Activated CD4-positive, alpha-beta T cell treated with anti-CD3 and anti-CD28 coated beads, Interleukin-2, amount 10 ng/mL, durations not matched to agents 24 days and 14 days (primary cell): ENCODE measurements at places on chromosomes 7 and 10. TPM values are rescaled to one million over a fixed set of nuclear protein-coding genes. Genes with fewer than 3 reads are reported as not detected.

Gene VAX1
- total RNA-seq = not detected in 2 replicates

Gene IFIT2
- total RNA-seq = 0.40 and 0.54 TPM in 2 replicates

Gene FGFR2
- total RNA-seq = not detected in 2 replicates

Gene EGR2
- 178 and 201 TPM in 2 replicates for total RNA-seq

Gene WDR11
- total RNA-seq = 48.2 and 50.3 TPM in 2 replicates

Gene CLEC5A
- total RNA-seq = not detected in 2 replicates

Gene SEPHS1
- 59.9 and 64.2 TPM in 2 replicates for total RNA-seq

Gene FUOM
- 43.6 and 46.6 TPM in 2 replicates for total RNA-seq
